Adrenal gland (tissue), 19 donors: ENCODE measurements at places on chromosomes 5 and 9. TPM values are rescaled to one million over a fixed set of nuclear protein-coding genes. Genes with fewer than 3 reads are reported as not detected.

Gene STPG3
- not detected for total RNA-seq

Gene TAS2R1
- total RNA-seq = not detected

Gene AJM1
- total RNA-seq = 1.0 TPM

Gene PJA2
- total RNA-seq = 76.6 TPM

Gene KCNN2
- total RNA-seq = 43.7 TPM

Gene LCN1
- total RNA-seq = not detected

Gene SLC28A3
- not detected for total RNA-seq

Gene GABRP
- total RNA-seq = not detected

Gene SHLD3
- 4.7 TPM for total RNA-seq

Gene LECT2
- total RNA-seq = not detected

Gene SMIM27
- 2.6 TPM for total RNA-seq

Gene C9
- total RNA-seq = 0.18 TPM

- no peak for DNase-seq
- H3K36me3 ChIP-seq = no peaks in the 10 kb centered on the region
- H3K4me1 ChIP-seq = no peaks in the 10 kb centered on the region
- no peaks in the 10 kb centered on the region for H3K27me3 ChIP-seq
- no peak overlapping the region for H3K27ac ChIP-seq
Measured at GRCh38 chr5:116944183-116944582, 369.6 kb upstream of the SEMA6A start.

GRCh38 chr5:88674356-88675167 lies 208.4 kb downstream of the MEF2C start:
- no peak overlapping the region for H3K27ac ChIP-seq
- peak; percentile 75 for DNase-seq
- peaks cover 32% of the 10 kb centered on the region for H3K27me3 ChIP-seq
- H3K4me1 ChIP-seq = peaks cover 21% of the 10 kb centered on the region
- H3K4me3 ChIP-seq = peak overlapping the region; percentile 54
- H3K36me3 ChIP-seq = no peaks in the 10 kb centered on the region

GRCh38 chr5:180575571-180575970 lies 15.7 kb downstream of the SCGB3A1 start:
- no peak for DNase-seq
- H3K4me3 ChIP-seq = no peak overlapping the region
- H3K27ac ChIP-seq = no peak overlapping the region
- H3K4me1 ChIP-seq = no peaks in the 10 kb centered on the region
- no peaks in the 10 kb centered on the region for H3K36me3 ChIP-seq

DNA sequence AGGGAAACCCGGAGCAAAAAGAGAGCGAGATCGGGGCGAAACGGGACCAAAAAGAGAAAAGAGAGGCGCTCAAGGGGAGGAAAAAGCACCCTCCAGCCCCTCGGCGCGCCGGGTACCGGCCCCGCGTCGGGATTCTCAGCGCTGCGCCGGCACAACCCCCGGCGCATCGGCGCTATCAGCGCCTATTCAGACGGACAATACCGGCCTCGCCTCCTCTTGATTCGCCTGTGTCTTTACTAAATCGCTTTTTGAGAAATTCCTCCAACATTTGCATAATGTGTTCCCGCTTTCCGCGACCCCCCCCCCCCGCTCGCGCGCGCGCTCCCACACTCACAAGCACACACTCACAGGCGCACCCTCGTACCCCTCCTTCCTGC lies 578 bp downstream of the LHX6 start:
- no peak overlapping the region for H3K4me3 ChIP-seq
- H3K36me3 ChIP-seq = no peaks in the 10 kb centered on the region
- no peak for DNase-seq
- H3K27me3 ChIP-seq = peaks cover 83% of the 10 kb centered on the region

- no peaks in the 10 kb centered on the region for H3K36me3 ChIP-seq
- no peak overlapping the region for H3K27ac ChIP-seq
- no peaks in the 10 kb centered on the region for H3K4me1 ChIP-seq
- DNase-seq = no peak
- H3K4me3 ChIP-seq = no peak overlapping the region
- no peaks in the 10 kb centered on the region for H3K27me3 ChIP-seq
Measured at GRCh38 chr5:73687357-73687756, 61.4 kb downstream of the ARHGEF28 start.

DNA sequence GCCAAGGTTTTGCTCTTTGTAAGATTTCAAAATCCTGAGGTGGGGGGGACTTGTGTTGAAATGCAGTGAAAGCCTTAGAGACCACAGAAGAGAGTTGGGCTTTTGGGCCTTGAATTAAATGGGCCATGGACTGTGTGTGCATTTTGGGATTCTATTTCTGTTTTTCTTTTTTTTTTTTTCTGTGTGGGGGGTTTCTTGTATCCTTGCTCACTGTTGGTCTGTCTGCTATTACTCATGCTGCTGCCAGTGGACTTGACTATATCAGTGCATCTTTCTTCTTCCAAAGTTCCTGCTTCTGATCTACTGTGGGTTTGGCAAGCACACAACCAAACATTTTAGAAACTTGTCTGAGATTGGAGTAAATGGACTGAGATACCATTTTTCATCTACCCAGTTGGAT lies 344.9 kb downstream of the ARL15 start:
- H3K27ac ChIP-seq = no peak overlapping the region
- no peaks in the 10 kb centered on the region for H3K36me3 ChIP-seq
- H3K27me3 ChIP-seq = no peaks in the 10 kb centered on the region
- H3K4me3 ChIP-seq = no peak overlapping the region
- no peaks in the 10 kb centered on the region for H3K4me1 ChIP-seq

DNA sequence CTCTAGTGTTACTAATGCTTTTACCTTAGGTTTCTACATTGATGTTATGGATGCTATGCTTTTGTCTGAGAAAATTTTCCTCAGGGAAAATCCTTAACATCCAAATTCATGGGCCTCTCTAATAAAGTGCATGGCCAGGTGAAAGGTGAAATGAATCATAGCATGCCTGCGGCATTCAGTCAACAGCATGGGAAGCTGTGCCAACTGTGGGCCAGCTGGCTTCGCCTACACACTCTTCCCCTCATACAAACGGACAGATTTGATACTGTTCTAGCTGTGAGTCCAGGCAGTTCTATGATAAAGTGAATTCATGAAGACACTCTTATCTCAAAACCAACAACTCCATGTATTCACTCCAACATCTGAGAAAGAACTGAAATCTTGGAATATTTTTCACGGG lies 374.1 kb downstream of the PLK2 start:
- H3K4me1 ChIP-seq = no peaks in the 10 kb centered on the region
- H3K27ac ChIP-seq = no peak overlapping the region
- H3K4me3 ChIP-seq = no peak overlapping the region
- no peaks in the 10 kb centered on the region for H3K27me3 ChIP-seq
- DNase-seq = no peak
- no peaks in the 10 kb centered on the region for H3K36me3 ChIP-seq

- no peak for DNase-seq
- no peaks in the 10 kb centered on the region for H3K36me3 ChIP-seq
- no peaks in the 10 kb centered on the region for H3K4me1 ChIP-seq
- H3K27me3 ChIP-seq = no peaks in the 10 kb centered on the region
- H3K4me3 ChIP-seq = no peak overlapping the region
Measured at GRCh38 chr5:9230355-9230754, 315.5 kb downstream of the SEMA5A start.

- H3K27me3 ChIP-seq = no peaks in the 10 kb centered on the region
- DNase-seq = no peak
- no peak overlapping the region for H3K27ac ChIP-seq
- H3K36me3 ChIP-seq = no peaks in the 10 kb centered on the region
- H3K4me3 ChIP-seq = no peak overlapping the region
- H3K4me1 ChIP-seq = no peaks in the 10 kb centered on the region
Measured at GRCh38 chr5:131846536-131846935, 49.7 kb upstream of the FNIP1 start.

GRCh38 chr5:163269624-163270023 lies 167.8 kb upstream of the CCNG1 start:
- H3K36me3 ChIP-seq = no peaks in the 10 kb centered on the region
- no peak overlapping the region for H3K27ac ChIP-seq
- no peaks in the 10 kb centered on the region for H3K4me1 ChIP-seq
- DNase-seq = no peak
- no peak overlapping the region for H3K4me3 ChIP-seq

GRCh38 chr5:102856389-102856777 lies 101.3 kb downstream of the PAM start:
- H3K4me3 ChIP-seq = no peak overlapping the region
- no peaks in the 10 kb centered on the region for H3K4me1 ChIP-seq
- no peaks in the 10 kb centered on the region for H3K36me3 ChIP-seq
- DNase-seq = no peak
- H3K27me3 ChIP-seq = no peaks in the 10 kb centered on the region
- H3K27ac ChIP-seq = no peak overlapping the region

DNA sequence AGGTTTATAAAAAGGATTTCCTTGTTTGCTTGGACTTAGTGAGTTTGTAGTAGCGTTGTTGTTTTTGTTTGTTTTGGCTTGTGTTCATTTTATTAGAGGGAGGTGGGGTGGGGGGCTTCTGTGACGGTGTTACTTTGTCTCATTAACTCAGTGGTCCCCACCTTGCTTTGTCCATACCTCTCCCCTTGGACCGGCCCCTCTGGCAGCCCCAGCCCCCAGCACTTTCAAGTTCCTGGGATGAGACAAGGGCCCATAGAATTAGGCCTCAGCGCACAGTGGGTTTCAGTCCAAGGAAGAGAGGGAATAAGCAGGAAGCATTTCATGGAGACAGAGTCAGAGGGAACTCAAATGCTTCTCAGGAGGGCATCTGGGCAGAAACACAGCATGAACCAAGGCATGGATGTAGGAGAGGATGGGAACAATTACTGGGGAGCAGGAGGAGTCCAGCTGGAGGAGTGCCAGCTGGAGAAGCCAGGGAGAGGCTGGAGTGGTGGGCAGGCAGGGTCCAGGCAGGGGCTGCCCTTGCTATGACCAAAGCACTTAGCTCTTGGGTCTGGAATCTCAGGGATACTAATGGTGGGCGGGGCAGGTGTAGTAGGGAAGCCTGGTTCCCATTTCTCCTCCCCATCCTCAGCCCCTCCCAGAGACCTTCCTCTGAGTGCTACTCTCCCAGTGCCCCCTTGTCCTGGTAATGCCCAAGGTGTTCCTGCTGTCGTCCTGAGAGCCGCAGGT lies 23.5 kb upstream of the ENHO start:
- H3K4me3 ChIP-seq = no peak overlapping the region
- DNase-seq = peak; percentile 15

DNA sequence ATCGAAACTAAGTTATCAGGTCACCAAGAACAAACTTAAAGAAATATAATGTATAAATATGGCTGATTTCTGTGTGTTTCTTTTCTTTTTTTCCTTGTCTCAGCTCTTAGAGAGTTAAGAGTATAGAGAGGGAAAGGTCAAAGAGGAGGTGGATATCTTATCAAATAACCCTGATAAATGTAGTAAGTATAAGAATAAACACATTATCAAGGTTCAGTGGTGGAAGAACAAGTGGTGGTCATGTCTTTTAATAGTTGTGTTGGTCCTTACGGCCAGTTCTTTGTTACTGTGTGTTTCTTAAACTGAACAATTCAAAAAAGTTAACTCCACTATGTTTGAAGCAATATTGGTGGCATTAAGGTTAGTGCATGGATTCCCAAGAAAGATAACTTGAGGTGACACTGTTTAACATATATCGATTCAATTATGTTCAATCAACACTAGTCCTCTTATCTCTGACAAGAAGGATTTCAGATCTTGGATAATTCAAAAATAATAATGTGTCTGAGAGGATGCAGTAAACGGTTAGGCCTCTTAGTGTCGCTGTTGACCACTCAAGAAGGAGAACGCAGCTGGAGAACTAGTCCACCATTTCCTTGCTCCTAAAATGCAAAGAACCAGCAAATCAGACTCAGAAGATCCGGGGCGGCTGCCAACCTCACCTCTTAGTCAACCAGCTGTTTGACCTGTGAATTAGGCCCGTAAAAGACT lies at the start of gene PCDHGA3:
PCDHGA3 (plus strand) TSS at position 588 of the 711 bp plus-strand sequence. CDS start 205 bp downstream, outside the sequence.
- H3K27ac ChIP-seq = no peak within 1 kb of the TSS
- no peak within 1 kb of the TSS for H3K4me3 ChIP-seq
- H3K27me3 ChIP-seq = no peaks in the 10 kb centered on the region
- no peaks in the 10 kb centered on the region for H3K36me3 ChIP-seq

- no peak overlapping the region for H3K27ac ChIP-seq
- no peaks in the 10 kb centered on the region for H3K27me3 ChIP-seq
- H3K36me3 ChIP-seq = no peaks in the 10 kb centered on the region
- peak; percentile 62 for DNase-seq
Measured at GRCh38 chr5:112554101-112554977, 135.3 kb upstream of the EPB41L4A start.

DNA sequence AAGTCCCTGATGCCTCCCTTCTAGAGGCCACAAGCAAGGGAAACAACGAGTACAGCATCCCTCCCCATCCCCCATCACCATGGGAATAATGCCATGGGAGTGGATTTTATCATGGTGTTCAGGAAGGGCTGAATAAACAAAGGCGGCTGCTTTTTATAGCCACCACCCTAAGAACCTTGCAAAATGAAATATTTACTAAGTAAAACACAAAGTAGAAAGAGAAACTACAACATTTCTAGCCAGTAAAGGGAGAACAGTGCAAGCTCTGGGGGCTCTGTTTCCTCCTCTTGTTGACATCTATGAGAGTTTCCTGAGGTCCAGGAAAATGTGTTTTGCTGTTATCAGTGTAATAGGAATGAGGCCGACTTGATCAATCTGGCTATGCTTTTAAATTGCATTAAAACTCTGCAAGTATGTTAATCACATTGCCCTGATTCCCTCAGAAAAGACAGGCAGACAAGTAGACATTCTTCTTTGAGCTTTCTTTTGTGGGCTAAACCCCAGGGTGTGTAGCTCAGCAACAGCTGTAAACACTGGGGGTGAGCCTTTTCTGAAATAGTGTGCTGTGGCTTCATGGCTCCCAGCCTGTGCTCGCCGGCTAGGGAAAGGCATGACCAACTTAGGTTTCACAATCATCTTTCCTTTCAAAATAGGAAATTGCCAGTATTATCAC lies 31.1 kb downstream of the SV2C start:
- H3K27me3 ChIP-seq = no peaks in the 10 kb centered on the region
- H3K4me1 ChIP-seq = no peaks in the 10 kb centered on the region
- DNase-seq = no peak
- no peak overlapping the region for H3K27ac ChIP-seq
- no peaks in the 10 kb centered on the region for H3K36me3 ChIP-seq
- H3K4me3 ChIP-seq = no peak overlapping the region

DNA sequence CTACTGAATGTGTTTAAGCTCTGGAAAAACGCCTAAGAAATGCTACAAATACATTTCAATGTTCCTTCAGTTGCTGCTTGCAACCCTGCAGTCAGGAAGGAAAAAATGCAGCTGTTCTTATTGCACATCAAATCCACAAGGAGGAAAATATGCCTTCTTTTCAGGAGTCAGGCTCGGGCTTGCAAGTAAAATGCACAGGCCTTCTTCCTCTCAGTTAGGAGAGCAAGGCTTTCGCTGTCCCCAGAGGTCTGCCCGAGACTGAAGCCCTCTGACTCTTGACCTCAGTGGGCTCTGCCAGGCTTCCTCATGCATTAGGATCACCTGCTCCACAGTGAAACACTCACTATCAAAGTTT lies 899 bp upstream of the SHC3 start:
- H3K4me1 ChIP-seq = peaks cover 7% of the 10 kb centered on the region
- H3K4me3 ChIP-seq = peak overlapping the region; percentile 20
- no peak for DNase-seq
- peak overlapping the region; percentile 74 for H3K27ac ChIP-seq
- no peaks in the 10 kb centered on the region for H3K27me3 ChIP-seq
